ENCODE measurements at places on chromosomes 2 and 18. TPM values are rescaled to one million over a fixed set of nuclear protein-coding genes. Genes with fewer than 3 reads are reported as not detected.

The G6PC2 gene
- not detected for total RNA-seq

The ARID5A gene
- 41.5 TPM for total RNA-seq

GRCh38 chr18:34710458-34710914 is 388 bp downstream of the DTNA start:
- H3K36me3 ChIP-seq, result no peaks in the 10 kb centered on the region
- no peak for DNase-seq
- no peak overlapping the region for H3K4me3 ChIP-seq
- peaks cover 11% of the 10 kb centered on the region for H3K4me1 ChIP-seq
- no peaks in the 10 kb centered on the region for H3K27me3 ChIP-seq

DNA sequence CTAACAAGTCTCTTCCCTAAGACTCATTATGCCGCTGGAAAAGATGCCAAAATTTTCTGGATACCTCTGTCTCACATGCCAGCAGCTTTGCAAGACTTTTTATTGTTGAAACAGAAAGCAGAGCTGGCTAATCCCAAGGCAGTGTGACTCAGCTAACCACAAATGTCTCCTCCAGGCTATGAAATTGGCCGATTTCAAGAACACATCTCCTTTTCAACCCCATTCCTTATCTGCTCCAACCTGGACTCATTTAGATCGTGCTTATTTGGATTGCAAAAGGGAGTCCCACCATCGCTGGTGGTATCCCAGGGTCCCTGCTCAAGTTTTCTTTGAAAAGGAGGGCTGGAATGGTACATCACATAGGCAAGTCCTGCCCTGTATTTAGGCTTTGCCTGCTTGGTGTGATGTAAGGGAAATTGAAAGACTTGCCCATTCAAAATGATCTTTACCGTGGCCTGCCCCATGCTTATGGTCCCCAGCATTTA is 26.3 kb downstream of the DHRS9 start:
- H3K4me3 ChIP-seq, result no peak overlapping the region
- DNase-seq, result no peak
- peaks cover 17% of the 10 kb centered on the region for H3K4me1 ChIP-seq
- peak overlapping the region; percentile 2 for H3K27ac ChIP-seq

The FNDC4 gene
- total RNA-seq, result 1.1 TPM
